CD4-positive, alpha-beta T cell treated with Interleukin-17A for 1 hour (primary cell): ENCODE measurements at places on chromosomes 11 and 22.

GRCh38 chr11:67240576-67241389, 25.5 kb upstream of the GRK2 start:
- peak; percentile 94 for DNase-seq

GRCh38 chr11:68424981-68425865, 35.3 kb upstream of the PPP6R3 start:
- DNase-seq: no peak

- no peak for DNase-seq
Measured at GRCh38 chr11:47861728-47862127, 13.6 kb upstream of the NUP160 start.

DNA sequence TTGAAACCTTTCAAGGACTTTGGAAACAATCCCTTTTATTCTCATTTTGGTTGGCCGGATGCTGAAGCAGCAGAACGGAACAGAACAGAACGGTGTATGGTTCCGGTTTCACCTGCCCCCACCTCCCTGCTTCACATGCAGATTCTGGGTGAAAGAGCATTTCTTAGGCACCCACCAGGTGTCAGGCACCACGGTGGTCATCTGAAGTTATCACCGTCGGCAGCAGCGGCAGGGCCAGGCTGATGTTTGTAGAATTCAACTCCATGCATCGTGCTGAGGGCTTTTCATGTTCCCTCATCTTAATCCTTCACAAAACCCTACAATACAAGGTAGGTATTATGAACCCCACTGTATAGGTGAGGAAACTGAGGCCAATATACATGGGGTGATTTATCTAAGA, 13.6 kb upstream of the PHF21B start:
- DNase-seq: no peak
